ENCODE measurements at places on chromosomes 6 and 20.

DNA sequence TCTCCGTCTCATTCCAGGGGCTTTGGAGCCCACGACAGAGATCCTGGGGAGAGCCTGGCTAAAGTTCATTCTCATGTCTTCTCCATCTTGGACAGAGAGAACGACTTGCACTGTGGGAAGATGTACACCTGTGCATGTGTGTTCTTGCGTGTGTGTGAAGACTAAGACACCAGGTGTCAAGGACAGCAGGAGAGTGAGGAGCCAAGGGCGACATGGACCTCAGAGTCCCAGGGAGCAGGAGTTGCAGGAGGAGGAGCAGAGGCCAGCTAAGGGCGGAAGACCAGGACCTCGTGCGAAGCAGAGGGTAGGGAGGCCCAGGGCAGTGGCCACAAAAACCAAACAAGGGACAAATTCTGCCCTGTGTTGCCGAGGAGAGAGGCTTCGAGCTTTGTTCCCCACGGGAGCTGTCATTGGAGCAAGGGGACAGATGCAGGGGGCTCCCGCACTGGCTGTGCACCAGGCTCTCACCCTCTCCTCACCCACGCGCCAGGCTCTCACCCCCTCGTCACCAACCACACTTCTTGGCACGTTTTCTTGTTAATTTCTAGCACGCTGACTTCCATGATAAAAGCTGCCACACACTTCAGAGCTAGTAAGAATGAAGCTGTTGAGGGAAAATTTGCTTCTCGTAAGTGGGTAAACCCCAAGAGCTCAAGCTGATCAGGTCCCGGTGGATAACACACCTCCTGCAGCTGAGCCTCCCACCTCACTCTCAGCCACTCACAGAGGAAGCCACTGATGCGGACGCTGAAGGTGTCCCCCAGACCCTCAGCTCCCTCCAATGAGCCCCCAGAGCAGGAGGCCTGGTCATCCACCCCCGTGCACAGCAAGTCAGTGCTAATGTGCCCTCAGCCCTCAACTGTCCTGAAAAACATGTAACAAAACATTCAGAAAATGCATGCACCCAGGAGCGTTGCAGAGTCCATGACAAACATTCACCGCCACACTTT is 62.6 kb downstream of the DLL1 start:
- no peak for DNase-seq

GRCh38 chr20:55882910-55883309 is 122.4 kb downstream of the CBLN4 start:
- DNase-seq = no peak

GRCh38 chr6:139708337-139709199 is 334.1 kb upstream of the CITED2 start:
- DNase-seq = no peak

- no peak for DNase-seq
Observed at GRCh38 chr6:125814481-125814880, 23.7 kb downstream of the NCOA7 start.

DNA sequence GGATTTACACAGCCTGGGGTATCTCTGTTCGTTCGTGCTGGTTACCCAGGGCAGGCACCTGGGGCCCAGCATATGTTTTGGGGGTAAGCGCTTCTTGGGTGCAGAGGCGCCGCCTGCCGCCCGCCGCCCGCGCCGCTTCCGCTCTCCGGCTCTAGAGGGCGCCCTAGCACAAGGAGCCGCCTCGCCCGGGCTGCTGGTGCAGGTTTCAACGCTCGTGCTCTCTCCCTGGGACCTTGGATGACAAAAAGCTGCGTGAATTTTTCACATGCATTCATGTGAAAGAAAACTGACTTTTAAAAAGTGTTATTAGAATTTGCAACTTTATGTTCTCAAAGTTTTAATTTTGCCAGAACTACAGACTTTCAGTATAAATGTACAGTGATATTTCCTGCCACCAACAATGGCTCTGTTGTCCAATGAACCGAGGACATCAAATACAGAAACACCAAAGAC is 32.5 kb downstream of the PRR18 start:
- peak; percentile 57 for DNase-seq

GRCh38 chr6:106149472-106150069 is 63.4 kb downstream of the PRDM1 start:
- DNase-seq = no peak

DNA sequence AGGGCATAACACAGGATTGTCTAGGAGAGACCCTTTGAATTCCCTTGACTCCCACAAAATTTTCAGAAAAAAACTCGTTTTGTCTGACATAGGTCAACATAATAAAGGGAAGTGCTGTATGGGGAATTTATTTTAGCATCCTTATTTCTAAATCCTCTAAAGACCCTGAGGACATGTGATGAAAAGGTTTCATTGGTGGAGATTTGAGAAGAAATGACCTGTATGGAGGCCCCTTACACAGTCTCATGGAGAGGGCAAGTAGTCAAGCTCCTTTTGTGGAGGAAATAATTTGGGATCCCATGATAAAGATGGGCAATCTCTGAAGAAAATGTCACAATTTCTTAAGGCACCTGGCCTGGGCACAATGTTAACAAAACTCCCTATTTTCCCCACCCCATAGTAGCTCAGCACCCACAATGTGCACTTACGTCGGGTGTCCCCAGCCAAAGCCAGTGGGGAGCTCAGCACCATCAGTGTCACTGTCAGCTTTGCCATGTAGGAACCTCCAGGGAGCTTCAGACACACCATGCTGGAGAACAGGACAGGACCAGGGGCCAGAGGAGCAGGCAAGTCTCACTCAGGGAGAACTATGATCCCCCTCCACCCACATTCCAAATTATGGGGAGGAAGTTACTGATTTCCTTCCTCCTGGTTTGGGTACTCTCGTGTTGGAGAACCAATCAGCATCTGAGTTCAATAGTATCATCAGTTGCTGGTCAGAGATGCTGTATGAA is at the start of gene HLA-DRB5:
TSS of gene HLA-DRB5 (minus strand) at position 591 of the 734 bp plus-strand sequence. CDS start at position 528, 63 bp downstream.
- no peak for DNase-seq

GRCh38 chr6:25961619-25962148 is 918 bp upstream of the TRIM38 start:
- DNase-seq = no peak

DNA sequence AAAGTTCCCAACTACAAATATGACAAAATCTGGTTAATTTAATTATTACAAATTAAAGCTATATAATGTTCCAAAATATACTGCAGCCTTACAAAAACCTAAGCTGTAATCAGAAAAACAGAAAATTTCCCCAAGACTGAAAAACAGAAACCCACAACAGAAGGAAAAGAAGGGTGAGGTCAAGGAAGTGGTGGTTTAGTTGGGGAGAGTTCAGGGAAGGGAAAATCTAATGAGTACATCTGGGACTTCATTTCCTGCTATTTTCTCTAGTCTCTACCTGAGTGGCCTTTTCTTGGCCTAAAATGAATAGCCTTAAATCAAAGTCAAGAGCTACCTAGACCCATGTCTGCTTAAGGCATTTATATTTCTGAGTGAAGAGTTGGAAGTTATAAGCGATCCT is 66.2 kb upstream of the BEND6 start:
- DNase-seq = no peak

DNA sequence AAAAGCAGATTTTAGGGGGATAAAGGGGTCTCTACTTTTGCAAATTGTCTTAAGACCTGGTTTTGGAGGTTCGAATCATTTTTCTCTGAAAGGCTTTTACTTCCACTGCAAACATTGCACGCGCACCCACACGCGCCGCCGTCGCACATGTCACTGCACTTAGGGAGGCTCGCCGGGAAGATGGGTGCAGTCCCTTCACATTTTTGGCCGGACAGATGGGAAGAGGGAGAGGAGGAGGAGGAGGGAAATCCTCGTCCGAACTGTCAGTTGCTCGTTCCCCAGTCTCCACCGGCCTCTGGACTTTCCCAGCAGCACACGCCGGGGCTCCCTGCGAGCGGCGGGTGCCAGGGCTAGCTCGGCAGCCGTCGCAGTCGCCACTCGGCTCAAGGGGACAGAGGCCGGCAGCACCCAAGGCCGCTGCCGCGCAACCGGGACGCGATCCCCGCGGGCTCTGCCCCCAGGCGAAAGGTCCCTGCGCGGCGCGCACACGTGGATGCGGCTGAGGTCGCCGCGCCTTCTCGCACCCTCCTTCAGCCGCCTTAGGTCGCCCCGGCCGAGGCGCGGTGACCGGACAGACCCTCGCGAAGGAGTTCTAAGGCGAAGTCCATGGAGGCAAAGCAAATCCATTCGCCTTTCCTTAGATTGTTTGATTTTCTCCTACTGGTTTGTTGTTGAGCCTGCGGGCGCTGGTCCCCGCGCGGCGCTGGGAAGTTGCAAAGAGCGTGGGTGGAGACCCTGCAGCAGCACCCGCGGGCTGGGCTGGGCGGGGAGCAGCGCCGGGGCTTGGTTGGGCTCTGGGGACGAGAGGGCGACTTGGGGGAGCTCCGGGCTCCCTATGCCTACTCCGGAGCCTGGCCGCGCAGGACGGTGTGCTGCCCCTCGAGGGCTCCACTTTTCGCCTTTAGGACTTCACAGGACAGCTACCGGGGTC is 1.2 kb downstream of the MYB start:
- DNase-seq = no peak

DNA sequence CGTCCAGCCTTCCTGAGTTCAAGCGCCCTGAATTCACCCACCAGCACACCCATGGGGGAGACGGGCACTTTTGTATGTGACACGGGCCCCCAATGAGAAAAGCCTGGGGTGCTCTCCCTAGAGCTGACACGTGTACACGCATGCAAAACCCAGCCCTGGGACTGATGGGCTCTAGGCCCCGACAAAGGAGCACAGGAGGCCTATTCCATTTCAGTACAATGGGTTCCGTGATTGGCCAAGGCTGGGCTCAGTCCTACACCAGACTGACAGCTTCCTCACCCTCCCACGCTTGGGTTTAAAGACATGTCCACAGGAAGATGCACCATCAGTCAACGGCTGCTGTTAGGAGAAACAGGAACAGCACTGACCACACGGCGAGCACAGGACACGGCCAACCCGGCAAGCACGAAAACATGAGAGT is 8.8 kb downstream of the ZBTB46 start:
- no peak for DNase-seq

GRCh38 chr20:9672027-9672426 is 157.6 kb downstream of the LAMP5 start:
- no peak for DNase-seq

DNA sequence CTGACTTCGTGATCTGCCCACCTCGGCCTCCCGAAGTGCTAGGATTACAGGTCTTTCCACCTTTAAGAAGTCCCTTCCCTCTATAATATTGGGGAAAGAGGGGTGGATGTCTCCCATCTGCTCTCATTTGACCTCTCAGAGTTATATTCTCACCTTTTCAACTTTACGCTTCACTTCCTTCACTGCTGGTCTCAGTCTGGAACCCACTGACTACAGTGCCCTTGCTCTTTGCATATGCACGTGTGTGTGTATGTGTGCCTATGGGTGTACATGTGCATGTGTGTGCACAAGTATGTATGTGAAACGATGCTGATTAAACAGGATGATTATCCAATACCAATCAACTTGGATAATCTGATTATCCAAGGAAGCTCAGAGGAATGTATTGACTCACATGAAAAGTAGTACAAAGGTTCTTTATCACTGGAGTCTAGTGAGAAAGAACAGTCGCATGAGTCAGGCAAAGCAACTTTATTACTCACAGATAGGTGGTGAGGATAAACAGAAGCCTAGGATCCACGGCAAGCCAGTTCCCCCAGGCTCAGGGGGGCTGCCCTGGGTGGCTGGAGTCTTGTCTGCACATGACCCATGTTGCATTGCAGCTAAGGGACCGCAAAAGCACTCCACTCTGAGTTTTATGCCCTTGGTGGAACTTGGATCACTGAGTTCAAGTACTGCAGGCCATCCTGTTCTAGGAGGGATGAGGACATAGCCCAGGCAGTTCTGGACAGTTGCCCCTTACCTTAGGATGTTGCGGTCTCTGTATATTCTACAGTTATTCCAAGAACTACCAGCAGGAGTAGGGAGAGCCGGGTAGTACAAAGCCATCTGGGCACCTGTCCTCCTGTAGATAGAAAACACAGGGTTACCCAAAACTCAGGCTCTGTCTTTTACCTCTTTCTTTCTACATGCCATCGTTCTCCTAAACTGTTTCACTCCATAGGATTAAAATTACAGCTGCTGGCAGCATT is 50.9 kb downstream of the SNRNP48 start:
- DNase-seq = no peak

- DNase-seq = no peak
Observed at GRCh38 chr6:132194529-132194928, 206.7 kb downstream of the MOXD1 start.

DNA sequence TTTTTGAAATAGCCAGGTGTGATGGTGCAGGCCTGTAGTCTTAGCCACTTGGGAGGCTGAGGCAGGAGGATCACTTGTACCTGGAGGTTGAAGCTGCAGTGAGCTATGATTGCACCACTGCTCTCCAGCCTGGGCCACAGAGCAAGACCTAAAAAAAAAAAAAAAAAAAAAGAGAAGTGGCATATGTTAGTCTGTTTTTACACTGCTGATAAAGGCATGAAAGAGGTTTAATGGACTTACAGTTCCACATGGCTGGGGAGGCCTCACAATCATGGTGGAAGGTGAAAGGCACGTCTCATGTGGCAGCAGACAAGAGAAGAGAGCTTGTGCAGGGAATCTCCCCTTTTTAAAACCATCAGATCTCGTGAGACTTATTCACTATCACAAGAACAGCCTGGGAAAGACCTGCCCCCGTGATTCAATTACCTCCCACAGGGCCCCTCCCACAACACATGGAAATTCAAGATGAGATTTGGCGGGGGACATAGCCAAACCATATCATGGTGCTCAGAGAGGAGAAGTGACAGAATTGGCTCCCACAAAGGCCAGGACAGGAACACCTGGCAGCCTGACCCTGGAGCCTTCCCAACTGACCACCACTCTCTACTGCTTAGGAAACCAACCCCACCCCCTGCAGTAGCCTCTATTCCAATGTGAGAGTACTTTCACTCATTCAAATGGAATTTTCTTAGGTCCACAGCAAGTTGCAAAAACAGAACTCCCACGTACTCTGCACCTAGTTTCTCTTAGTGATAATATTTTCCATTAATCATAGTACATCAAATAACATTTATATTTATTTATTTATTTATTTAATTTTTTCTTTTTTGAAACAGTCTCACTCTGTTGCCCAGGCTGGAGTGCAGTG is 29.8 kb downstream of the ARHGAP40 start:
- DNase-seq = no peak

DNA sequence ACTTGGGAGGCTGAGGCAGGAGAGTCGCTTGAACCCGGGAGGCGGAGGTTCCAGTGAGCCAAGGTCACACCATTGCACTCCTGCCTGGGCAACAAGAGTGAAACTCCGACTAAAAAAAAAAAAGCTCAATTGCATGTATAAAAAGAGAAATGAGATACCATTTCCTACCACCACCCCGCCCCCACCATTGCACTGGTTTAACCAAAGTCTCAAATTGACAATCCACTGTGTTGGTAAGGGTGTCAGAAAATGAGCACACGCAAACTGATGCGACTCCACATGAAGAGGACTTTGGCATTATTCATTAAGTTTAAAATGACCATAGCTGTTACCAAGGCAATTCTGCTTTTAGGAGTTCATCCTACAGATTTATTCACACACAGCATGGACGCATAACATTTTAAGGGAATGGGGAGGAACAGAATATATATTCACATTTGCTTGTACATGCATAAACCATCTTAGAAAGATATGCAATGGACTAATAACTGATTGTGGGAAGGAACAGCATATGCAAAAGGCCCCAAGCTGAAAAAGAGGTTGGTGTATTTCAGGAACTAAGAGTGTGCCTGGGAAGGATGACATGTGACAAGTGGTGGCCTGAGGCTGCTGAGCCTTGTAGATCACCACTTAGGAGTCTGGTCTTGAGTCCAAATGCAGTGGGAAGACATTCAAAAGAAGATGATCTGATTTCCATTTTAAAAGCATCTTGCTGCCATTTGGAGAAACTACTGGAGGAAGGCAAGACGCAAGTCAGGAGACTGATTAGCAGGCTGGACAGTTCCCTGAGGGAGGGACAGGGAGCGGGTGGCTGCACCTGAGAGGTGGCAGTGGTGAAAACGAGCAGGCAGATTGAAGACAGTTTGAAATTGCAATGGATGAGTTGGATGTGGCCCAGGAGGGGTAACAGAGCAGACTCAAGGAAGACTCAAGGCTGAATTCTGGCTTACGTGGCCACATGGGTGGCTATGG is 37.2 kb upstream of the PTPN1 start:
- DNase-seq = no peak
